ENCODE measurements at places on chromosomes 2 and 18. TPM values are rescaled to one million over a fixed set of nuclear protein-coding genes. Genes with fewer than 3 reads are reported as not detected.

DNA sequence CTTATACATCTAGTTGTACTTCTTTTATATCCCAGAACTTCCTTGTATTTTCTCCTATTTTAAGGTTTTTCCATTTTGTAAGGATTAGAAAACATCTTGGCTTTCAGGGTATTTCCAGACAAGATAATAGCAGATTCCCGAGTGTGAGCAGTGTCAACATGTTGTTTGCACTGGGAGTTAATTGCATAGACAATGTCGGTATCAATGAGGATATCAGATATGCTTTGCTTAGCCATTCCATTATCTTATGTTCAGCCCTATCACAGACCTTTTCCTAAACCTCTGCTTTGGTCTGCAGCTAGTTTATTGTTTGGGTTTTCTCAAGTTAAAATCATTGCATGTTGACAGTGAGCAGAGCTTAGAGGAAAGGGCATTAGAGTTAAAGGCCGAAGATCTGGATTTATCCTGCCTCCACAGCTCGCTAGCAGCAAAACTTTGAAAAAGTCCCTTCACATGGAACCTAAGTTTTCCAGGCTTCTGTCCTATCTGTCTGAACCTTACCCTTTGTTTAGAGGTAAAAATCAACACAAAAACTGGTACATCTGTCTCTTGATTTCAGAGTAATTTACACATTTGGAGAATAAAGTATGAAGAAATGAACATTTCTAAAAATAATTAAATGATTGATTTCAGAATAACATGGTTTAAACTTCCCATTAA lies 355.4 kb downstream of the KIAA1328 start:
- peaks cover 18% of the 10 kb centered on the region for H3K4me1 ChIP-seq
- no peak overlapping the region for H3K4me3 ChIP-seq
- no peak for DNase-seq
- H3K27me3 ChIP-seq = no peaks in the 10 kb centered on the region
- H3K36me3 ChIP-seq = no peaks in the 10 kb centered on the region
- no peak overlapping the region for H3K27ac ChIP-seq

The CCDC93 gene
- 32.6 TPM for total RNA-seq

DNA sequence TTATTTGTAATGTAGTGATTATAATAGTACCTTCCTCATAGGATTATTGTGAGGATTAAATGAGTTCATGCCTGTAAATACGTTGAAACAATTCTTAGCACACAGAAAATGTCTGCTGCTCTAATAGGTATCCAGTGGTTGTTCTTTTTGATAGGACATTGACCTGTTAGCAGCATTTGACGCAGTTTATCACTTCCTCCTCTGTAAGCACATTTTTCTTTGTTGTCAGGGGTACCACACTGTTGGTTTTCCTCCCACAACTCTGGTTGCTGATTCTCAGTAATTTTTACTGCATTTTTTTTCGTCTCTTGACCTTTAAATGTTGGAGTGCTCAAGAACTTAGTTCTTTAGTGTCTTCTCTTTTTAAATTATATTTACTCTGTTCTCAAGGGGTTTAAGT lies 15.4 kb downstream of the PPM1B start:
- no peak overlapping the region for H3K27ac ChIP-seq
- no peak for DNase-seq
- H3K4me1 ChIP-seq = no peaks in the 10 kb centered on the region
- H3K27me3 ChIP-seq = no peaks in the 10 kb centered on the region
- no peak overlapping the region for H3K4me3 ChIP-seq
- H3K36me3 ChIP-seq = no peaks in the 10 kb centered on the region

DNA sequence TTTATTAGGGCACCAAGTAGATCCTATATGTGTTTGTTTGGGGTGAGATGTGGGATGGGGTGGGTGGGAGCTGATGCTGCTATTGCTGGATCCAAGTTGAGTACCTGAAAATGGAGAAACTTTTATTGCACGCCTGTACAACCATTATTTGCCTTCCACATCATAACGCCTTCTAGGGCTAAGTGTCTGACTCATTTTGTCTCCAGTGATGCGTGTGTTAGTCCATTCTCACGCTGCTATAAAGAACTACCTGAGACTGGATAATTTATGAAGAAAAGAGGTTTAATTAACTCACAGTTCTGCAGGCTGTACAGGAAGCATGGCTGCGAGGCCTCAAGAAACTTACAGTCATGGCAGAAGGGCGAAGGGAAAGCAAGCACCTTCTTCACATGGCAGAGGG lies 58.2 kb downstream of the KDM3A start:
- H3K4me3 ChIP-seq = no peak overlapping the region
- H3K27ac ChIP-seq = no peak overlapping the region
- DNase-seq = no peak
- peaks cover 59% of the 10 kb centered on the region for H3K36me3 ChIP-seq
- H3K4me1 ChIP-seq = no peaks in the 10 kb centered on the region
- peaks cover 6% of the 10 kb centered on the region for H3K27me3 ChIP-seq

- H3K4me3 ChIP-seq = no peak overlapping the region
- peaks cover 9% of the 10 kb centered on the region for H3K4me1 ChIP-seq
- no peaks in the 10 kb centered on the region for H3K27me3 ChIP-seq
- DNase-seq = no peak
- peaks cover 3% of the 10 kb centered on the region for H3K36me3 ChIP-seq
- no peak overlapping the region for H3K27ac ChIP-seq
Observed at GRCh38 chr2:216626168-216626874, 6.9 kb upstream of the IGFBP2 start.

DNA sequence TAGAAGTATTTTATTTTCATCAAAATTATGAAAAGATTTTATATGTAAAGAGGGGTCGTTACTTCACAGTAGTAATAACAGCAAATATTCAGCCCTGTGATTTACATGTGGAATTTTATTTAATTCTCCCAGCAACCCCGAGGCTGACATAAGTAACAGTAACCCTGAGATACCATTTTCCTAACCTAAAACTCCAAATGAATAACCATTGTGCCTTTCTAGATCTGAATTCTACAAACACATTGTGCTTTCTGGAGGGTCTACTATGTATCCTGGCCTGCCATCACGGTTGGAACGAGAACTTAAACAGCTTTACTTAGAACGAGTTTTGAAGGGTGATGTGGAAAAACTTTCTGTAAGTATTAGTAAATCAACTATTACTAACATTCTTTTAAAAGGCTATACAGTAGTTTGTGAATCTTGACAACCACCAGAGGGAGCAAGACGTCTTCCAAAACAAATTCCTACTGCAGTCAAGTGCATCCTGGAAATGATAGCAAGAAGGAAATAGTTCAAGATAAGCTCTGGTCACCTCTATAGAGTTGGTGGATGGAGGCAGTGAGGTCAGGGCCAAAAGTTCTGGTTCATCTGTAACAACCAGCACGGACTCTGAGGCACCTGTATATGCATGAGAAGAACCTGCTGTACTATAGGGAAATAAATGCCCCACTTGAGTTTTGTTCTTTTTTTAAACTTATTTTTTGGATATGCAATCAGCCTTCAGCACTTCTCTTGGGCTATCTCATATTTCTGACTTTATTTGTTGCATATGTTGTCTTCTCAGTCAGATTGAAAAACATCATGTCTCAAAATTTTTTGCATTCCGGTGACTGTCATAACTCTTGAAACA lies 37.4 kb downstream of the ACTR2 start:
- H3K27me3 ChIP-seq = no peaks in the 10 kb centered on the region
- H3K4me3 ChIP-seq = no peak overlapping the region
- no peaks in the 10 kb centered on the region for H3K36me3 ChIP-seq
- no peak overlapping the region for H3K27ac ChIP-seq
- H3K4me1 ChIP-seq = no peaks in the 10 kb centered on the region
- DNase-seq = no peak

DNA sequence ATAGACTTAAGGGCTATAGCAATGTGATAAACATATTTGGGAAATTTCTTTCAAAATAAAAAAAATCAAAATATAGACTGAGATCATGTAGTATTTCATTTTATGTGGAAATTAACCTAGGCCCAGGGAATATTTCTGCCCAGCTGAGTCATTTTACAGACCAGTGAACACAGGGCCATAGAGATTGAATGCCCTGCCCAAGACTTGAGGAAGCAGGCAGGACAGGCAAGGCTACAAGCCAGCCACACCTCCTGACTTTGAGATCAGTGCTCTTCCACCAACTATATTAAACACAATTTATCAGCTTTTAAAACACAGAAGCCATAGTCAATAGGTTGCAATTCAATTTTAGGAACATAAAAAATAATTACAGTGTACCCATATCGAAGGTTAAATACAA lies 12.9 kb downstream of the CCDC148 start:
- no peak for DNase-seq
- no peak overlapping the region for H3K27ac ChIP-seq

DNA sequence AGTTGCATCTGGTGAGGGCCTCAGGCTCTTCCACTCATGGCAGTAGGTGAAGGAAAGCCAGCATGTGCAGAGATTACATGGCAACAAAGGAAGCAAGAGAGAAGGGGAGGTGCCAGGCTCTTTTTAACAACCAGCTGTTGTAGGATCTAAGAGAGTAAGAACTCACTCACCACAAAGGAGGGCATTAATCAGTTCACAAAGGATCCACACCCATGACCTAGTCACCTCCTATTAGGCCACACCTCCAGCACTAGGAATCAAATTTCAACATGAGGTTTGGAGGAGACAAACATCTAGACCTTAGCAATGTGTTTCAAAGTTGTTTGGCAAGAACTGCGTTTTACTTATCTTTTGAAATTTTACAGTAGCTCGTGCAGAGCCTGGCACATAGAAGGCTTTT lies 20.5 kb upstream of the REG3A start:
- peaks cover 1% of the 10 kb centered on the region for H3K27me3 ChIP-seq
- no peak overlapping the region for H3K27ac ChIP-seq
- peaks cover 5% of the 10 kb centered on the region for H3K4me1 ChIP-seq
- H3K4me3 ChIP-seq = no peak overlapping the region
- no peak for DNase-seq

DNA sequence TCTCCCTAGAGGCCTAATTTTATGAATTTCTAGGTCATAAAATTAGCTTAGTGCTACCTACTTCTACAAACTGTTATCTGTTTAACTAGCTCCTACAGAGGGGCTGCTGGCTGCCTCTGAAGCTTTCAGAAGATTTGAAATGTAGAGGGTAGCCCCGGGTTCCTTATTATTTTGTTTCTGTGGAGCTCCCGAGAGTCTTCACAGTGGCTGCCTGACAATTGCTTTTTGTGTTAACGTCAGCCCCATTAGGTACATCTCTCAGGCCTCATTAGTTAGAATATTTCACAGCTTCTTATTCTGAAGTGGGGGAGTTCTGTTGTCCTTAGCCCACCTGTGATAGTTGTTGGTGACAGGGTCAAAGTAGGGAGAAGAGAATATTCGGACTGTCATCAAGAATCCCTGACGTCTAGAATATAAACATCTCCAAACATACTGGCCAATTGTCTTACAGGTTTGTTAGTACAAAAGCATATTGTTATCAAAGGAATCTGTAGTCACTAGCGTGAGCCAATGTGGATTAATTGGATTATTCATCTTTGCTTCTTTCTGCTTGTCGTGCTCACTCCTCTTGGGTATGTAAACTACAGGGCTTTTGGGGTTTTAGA lies 77.5 kb downstream of the DIS3L2 start:
- no peaks in the 10 kb centered on the region for H3K4me1 ChIP-seq
- H3K27me3 ChIP-seq = no peaks in the 10 kb centered on the region
- peaks cover 22% of the 10 kb centered on the region for H3K36me3 ChIP-seq
- no peak for DNase-seq

- no peak overlapping the region for H3K27ac ChIP-seq
- H3K27me3 ChIP-seq = no peaks in the 10 kb centered on the region
- no peak overlapping the region for H3K4me3 ChIP-seq
- DNase-seq = no peak
- peaks cover 2% of the 10 kb centered on the region for H3K4me1 ChIP-seq
- no peaks in the 10 kb centered on the region for H3K36me3 ChIP-seq
Observed at GRCh38 chr2:195645413-195645812, 11.6 kb upstream of the SLC39A10 start.

DNA sequence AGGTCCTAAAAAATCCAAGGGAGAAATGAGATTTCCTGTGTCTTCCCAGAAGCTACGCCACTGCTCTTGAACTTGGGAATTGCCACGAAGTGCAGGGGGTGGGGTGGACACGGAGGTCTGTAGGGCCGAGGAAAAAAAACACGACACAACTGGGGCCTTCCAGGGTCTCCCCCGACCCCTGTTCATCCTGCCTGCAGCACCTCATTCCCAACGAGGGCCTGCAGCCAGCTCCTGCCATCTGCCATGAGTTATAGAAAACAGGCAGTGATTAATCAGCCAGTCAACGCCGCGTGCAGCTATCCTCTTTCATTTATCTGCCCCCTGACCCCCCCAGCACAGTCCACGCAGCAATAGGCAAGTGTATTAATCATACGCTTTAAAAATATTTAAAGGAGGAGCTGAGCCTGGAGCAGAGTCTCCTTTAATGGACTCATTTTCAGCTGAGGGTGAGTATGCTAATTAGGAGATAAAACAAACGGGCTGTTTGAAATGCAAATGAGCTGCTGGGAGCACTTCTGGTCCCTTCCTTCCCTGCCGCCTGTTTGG lies 209.9 kb downstream of the TFCP2L1 start:
- H3K27me3 ChIP-seq = peaks cover 7% of the 10 kb centered on the region
- H3K27ac ChIP-seq = peak overlapping the region; percentile 38
- H3K36me3 ChIP-seq = no peaks in the 10 kb centered on the region
- H3K4me3 ChIP-seq = peak overlapping the region; percentile 75

DNA sequence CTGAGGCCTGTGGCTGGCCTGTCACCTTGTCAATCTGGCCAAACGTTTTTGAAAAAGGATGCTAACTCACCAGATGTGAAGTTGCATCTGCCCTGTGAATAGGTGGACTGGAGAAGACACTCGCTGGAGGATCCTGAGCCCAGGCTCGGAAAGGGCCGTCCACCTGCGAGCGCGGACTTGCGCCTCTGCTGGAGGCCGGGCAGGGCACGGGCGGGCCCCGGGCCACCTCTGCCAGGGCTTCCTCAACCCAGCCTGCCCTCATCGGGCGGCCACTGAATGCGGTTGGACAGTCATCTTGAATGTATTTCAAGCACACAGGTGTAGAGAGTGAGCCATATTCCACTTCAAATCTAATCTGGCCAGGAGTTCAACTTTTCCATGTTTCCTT lies 83.9 kb downstream of the FAM210A start:
- no peak overlapping the region for H3K27ac ChIP-seq
- peaks cover 3% of the 10 kb centered on the region for H3K4me1 ChIP-seq
- peaks cover 7% of the 10 kb centered on the region for H3K27me3 ChIP-seq
- H3K36me3 ChIP-seq = peaks cover 6% of the 10 kb centered on the region
- H3K4me3 ChIP-seq = peak overlapping the region; percentile 52
- DNase-seq = no peak

DNA sequence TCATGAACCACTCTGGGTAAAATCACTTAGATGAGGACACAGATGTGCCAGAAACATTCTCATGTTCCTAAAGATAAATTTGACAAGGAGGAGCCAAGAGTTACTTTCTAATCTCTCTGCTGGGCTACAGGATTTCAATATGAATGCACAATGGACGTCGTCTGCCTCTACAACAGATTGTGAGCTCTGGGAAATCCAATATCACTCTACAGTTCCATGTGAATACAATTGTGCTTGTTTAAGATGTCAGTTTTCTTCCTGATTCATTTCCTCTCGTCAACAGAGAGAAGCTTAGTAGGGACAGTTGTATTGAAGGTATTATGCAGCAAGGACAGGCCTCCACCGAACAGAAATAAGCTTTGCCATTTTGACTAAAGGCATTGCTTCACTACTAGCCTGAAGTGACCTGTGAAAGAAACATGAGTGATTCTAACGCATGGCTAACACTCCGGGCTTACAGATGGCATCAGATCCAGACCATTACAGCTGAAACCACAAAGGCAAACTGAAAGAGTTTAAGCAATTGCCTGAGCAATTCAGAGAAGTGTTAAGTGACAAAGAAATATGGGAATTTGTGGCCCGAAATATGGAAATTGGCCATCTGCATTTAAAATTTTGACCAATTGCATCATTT lies 1591.5 kb downstream of the LRP1B start:
- H3K27me3 ChIP-seq = peaks cover 2% of the 10 kb centered on the region
- H3K27ac ChIP-seq = peak overlapping the region; percentile 74
- no peaks in the 10 kb centered on the region for H3K36me3 ChIP-seq

All from glutamatergic neuron (in vitro differentiated cells).